ENCODE measurements at places on chromosomes 7 and 10.

DNA sequence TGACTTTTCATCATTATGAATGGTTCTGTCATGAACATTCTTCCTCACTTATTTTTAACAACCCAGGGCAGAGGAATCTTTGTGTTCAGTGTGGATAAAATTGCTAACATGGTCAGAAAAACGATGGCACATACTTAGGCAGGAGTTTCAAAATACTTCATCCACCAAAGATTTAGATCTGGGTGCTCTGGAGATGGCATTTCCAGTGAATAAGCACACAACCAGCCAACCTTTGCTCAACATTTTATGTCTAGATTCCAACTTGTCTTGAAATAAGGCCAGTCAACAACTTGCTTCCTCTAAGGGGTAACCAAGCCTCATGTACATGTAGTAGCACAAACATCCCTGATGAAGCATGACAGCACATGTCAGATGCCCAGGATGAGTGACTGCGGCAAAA is 33.4 kb upstream of the ADRB1 start:
- no peak for DNase-seq

DNA sequence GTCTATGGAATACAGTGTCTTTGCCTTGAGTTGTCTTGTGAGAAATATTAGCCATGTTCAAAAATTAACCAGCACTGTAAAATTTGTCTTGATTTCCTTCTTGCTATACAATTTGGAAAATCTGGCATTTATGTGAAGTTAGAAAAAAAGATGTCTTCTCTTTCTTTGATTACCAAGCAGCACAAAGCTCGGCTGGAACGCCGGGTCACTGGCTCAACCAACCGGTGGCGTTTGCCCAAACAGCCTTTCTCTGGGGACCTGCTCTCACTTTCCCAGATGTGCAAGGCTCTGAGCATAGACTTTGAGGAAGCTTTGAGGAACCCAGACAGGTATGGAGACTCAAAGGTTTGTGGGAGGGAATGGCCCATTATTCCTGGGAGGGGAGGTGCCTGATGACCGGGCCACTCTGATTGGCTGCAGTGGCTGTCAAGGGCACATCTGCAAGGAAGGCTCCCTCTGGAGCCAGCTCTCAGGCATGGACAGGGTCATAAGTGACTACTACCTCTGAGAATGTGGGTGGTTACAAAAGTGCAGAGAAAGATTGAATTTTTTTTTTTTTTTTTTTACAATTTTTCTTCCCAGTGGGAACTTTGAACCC is 5.6 kb downstream of the BTBD16 start:
- DNase-seq, result no peak

DNA sequence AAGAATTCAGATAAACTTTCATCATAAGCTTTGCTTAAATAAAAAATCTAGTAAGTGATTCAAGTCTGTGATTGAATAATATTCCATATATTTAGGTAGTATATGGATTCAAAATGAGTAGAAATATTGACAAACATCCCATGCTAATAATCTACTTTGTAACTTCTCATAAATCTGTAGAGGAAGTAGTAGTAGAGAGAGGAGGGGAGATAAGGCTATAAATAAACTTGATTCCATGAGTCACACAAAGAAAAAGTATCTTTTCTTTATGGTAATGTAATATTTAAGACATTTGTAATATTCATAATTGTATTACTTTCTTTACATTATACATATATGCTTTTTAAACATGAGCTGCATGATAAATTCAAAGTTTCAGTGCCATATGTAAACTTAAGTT is 25.6 kb upstream of the CD36 start:
- no peak for DNase-seq

GRCh38 chr10:119365773-119366599 is 158.6 kb downstream of the GRK5 start:
- no peak for DNase-seq

DNA sequence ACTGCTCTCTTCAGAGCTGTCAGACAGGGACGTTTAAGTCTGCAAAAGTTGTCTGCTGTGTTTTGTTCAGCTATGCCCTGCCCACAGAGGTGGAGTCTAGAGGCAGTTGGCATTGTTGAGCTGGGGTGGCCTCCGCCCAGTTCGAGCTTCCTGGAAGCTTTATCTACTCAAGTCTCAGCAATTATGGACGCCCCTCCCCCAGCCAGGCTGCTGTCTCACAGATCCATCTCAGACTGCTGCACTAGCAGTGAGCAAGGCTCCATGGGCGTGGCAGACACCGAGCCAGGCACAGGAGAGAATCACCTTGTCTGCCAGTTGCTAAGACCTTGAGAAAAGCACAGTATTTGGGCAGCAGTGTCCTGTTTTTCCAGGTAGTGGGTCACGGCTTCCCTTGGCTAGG is 98.1 kb downstream of the SDHAF3 start:
- no peak for DNase-seq

GRCh38 chr7:78642751-78643150 is 810.7 kb downstream of the MAGI2 start:
- DNase-seq, result no peak

GRCh38 chr10:18071591-18071990 is 68.6 kb upstream of the CACNB2 start:
- DNase-seq, result no peak

- DNase-seq, result no peak
These were observed 47.9 kb upstream of the STK17A start for GRCh38 chr7:43535031-43535451.

- no peak for DNase-seq
These were observed 17.2 kb downstream of the CHST15 start for GRCh38 chr10:124076148-124076733.

- DNase-seq, result no peak
These were observed 215.6 kb downstream of the CCSER2 start for GRCh38 chr10:84543948-84544347.

GRCh38 chr10:18786478-18786877 is 127.2 kb downstream of the ARL5B start:
- DNase-seq, result no peak

DNA sequence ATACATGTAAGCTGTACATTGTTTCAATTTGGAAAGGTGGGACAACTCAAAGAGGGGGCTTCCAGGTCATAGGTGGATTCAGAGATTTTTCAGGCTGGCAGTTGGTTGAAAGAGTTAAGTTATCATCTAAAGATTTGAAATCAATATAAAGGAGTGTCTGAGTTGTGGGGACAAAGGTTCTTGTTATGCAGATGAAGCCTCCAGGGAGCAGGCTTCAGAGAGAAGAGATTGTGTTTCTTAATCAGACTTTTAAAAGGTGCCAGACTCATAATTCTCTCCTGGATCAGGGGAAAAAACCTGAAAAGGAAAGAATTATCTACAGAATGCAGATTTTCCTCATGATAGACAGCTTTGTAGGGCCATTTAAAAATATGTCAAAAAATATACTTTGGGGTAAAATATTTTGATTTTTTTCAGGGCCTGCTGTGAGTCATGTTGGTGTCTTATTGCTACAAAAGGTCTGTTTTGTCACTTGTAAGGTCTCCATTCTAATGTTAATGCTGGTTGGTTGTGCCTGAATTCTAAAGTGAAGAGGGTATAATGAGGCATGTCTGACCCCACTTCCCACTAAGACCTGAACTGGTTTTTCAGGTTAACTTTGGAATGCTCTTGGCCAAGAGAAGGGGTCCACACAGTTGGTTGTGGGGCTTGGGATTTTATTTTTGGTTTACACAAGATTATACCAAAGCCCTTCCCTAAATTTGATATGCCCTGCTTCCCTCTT is 52.7 kb upstream of the PRSS1 start:
- DNase-seq, result no peak

GRCh38 chr10:112369495-112370423 is 4.2 kb upstream of the ACSL5 start:
- no peak for DNase-seq

DNA sequence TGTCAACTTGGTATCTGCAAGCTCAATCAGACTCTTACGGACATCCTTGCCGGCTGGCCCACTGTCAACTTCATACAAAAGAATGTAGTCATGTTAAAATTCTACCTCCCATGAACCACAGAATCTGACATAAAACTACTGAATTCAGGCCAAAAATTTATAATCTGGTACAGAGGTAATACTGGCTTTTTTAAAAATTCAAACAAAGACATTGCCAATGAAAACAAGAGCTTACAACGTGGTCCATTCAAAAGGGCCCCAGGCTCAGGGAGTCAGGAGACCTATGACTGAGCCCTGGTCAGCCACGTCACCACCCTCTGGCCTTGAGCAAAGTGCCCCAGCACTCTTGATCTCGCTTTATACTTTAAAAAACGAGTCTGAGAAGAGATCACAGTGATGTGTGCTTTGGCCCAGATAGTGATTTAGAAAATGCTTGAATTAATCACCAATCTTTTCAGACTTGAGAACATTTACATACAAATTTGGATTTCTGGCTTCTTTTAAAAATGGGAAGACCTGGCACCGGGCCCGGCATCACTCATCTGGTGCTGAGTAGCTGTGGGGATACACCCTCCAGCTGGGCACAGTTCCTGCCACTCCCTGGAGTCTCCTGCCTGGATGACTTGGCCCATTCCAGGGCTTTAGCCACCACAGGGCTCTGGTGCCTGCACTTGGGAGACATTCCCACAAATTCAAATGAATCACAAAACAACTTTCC is 94.1 kb downstream of the PIP4K2A start:
- DNase-seq, result no peak

- DNase-seq, result no peak
These were observed 180.2 kb upstream of the FZD8 start for GRCh38 chr10:35822316-35822715.

All from activated T-cell treated with anti-CD3 and anti-CD28 coated beads for 4 hours (primary cell).